ENCODE measurements at places on chromosomes 6 and 20.
A peak's percentile ranks its signal among the peaks of the same experiment; 100 is the strongest.

DNA sequence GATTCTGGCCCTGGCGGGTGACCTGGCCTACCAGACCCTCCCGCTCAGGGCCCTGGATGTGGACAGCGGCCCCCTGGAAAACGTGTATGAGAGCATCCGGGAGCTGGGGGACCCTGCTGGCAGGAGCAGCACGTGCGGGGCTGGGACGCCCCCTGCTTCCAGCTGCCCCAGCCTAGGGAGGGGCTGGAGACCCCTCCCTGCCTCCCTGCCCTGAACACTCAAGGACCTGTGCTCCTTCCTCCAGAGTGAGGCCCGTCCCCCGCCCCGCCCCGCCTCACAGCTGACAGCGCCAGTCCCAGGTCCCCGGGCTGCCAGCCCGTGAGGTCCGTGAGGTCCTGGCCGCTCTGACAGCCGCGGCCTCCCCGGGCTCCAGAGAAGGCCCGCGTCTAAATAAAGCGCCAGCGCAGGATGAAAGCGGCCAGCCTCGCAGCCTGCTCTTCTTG, 868 bp upstream of the SLC2A4RG start:
- DNase-seq, result no peak

DNA sequence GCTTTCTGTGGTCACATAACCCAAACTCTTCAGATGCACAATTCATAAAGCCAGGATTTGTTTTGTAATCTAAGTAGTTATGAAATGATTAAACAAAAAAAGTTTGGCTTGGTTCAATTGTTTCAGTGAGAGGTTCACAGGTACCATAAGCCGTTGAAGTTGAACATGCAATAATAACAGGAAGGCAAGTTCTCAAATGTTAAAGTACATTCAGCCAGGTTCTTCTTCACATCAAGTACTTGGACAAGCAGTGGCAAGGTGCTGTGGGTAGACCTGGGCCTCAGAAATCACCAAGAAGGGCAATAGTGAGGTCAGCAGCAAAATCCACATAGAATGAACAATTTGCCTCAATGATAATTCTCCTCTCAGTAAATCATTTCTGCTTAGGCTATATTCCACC, 175.5 kb downstream of the EPM2A start:
- no peak for DNase-seq

DNA sequence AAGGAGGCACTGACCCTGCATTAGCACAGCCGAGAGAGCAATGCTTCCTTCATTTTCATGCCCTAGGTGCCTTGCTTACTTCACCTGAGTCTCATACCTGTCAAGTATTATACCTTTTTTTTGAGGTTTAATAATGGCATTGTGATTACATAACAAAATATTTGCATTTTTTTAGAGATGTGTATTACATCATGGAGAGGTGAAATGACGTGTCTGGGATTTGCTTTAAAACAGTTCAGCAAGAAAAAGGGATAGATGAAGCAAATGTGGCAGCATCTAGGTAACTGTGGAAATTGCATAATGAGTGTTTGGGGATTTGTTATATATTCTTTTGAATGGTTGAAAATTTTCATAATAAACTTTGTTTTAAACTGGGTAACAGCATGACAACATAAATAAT, 48.9 kb downstream of the NKX2-2 start:
- no peak for DNase-seq

DNA sequence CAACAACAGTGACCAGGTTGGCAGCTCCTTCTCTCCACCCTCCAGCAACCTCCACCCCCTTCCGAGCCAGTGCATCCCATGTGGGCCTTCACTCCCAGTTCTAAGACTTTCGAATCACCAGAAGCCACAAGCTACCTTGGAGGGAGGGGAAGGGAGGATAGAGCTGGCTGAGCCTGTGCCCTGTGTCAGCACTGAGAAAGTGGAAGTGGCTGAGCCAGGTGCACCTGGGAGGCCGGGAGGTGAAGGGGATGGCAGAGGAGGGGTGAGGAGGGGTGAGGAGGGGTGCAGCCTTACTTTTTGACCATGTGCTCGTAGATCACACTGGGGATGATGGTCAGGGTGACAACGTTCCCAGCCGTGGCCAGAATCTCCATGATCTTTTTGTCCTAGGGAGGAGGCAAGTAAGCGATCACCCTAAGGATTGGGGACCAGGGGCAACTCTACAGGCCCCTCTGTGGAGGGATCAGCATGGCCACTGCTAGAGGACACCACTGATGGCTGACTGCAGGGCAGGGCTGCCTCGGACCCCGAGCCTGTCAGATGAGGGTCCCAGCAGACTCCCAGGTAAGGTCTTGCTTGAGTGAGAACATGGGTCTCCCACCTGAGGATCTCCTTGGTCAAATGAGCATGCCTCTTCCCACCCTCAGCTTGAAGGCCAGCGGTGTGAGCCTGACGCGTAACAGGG, 18.3 kb downstream of the SDCBP2 start:
- DNase-seq, result no peak

DNA sequence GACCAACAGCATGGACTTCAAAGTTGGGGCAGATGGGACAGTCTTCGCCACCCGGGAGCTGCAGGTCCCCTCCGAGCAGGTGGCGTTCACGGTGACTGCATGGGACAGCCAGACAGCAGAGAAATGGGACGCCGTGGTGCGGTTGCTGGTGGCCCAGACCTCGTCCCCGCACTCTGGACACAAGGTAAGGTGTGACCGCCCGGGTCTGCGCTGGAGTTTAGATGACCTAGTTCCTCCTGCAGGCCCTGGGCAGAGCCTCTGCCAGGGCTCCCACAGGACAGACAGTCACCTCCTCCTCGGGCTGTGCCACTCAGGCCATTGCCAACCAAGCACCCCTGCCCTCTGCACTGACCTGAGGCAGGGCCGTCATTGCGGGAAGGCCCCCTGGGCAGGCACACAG, 322.1 kb downstream of the TAF4 start:
- DNase-seq, result no peak

DNA sequence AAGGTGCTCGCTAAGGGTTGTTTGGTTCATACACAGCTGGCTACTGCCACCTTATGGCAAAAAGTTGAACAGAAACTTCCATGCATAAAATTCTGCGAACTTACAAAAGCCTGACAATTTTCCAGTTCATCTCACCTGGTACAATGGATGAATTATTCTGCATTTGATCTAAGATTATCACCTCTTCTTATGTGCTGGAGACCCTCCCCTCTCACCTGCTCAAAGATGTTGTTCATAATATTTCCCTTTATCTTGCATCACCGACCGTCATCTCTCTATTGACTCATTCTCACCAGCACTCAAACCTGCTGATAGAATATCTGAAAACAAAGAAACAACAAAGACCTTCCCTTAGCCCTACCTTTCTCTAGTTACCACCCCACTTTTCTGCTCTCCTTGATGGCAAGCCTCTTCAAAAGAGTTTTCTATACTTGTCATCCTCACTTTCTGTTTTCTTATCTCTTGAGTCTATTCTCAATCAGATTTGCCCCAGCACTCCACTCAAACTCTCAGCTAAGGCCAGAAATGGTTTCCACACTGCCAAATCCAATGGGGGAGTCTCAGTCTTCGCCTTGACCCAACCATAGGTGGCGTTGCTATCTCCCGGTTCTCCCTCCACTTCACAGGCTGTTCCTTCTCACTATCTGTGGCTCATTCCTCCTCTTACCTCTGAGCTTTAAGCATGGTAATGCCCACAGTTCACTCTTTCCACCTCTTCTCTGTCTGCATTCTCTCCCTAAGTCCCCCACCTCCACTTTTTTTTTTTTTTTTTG, 25.8 kb downstream of the SNRNP48 start:
- DNase-seq, result peak; percentile 11

- DNase-seq, result no peak
These were observed 13.3 kb upstream of the NHSL1 start for GRCh38 chr6:138512609-138513008.

GRCh38 chr6:29502181-29502580, 14.4 kb upstream of the MAS1L start:
- no peak for DNase-seq

- no peak for DNase-seq
These were observed at the start of gene RREB1 for GRCh38 chr6:7107578-7108195. TSS of gene RREB1 (plus strand) at chr6:7107961. CDS start at chr6:7181912, 73,951 bp downstream.

GRCh38 chr6:135183532-135184440, 2.7 kb downstream of the MYB start:
- DNase-seq, result no peak

- no peak for DNase-seq
These were observed 47.5 kb upstream of the NAA20 start for GRCh38 chr20:19969507-19970255.

DNA sequence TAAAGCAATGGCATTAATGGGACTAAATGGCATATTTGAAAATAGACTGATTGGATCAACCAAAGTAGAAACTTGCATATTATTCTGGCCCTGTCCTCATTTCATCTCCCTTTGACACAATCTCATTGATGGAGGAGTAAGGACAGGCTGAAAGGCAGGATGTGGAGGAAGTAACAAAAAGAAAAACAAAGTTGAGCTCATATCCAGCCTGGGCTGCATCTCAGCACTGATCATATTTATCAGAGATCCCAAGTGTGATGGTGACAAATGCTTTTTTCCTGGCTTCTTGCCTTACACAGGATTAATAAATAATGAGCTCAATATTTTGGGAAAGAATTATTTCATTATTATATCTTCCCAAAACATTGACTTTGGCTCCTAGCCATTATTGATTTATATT, 622.7 kb downstream of the CD109 start:
- DNase-seq, result no peak

DNA sequence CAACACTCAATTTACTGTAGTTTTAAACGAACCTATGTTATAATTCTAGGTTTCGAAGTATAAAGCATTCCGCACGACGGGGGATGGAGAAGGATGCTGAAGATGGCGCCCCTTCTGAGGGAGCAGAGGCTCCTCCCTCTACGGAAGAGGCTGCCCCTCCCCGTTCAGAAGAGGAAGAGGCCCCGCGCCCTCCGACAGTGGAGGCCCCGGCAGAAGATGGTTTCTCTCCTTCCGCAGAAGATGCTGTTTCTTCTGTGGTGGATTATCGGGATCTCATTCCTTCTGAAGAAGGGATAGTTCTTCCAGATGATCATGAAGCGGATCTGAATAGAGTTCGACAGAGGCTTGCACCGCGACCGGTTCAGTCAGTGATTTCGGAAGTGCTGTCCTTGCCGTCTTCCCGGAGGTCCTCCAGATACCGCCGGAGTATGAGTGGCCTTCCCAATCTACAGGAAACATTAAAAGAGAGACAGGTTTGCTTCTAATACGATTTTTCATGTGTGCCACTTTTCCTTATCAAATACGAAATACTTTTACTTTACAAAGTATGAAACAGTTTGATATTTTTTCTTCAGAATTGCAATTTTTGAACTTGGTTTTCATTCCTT, 7.7 kb downstream of the DNAH8 start:
- no peak for DNase-seq

DNA sequence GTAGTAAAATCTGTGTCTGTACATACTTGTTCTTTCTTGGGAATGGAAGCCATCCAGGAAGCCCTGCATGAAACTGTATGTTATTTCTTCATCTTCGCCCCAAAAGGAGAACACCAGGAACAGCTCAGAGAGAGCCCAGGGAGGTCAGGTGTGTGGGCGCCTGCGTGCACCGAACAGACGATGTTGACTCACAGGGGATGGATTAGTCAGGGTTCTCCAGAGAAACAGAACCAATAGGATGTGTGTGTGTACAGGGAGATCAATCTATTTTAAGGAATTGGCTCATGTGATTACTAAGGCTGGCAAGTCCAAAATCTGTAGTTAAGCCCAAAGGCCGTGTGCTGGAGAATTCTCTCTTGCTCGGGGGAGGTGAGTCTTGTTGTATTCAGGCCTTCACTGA, 45.7 kb downstream of the RNASET2 start:
- no peak for DNase-seq

DNA sequence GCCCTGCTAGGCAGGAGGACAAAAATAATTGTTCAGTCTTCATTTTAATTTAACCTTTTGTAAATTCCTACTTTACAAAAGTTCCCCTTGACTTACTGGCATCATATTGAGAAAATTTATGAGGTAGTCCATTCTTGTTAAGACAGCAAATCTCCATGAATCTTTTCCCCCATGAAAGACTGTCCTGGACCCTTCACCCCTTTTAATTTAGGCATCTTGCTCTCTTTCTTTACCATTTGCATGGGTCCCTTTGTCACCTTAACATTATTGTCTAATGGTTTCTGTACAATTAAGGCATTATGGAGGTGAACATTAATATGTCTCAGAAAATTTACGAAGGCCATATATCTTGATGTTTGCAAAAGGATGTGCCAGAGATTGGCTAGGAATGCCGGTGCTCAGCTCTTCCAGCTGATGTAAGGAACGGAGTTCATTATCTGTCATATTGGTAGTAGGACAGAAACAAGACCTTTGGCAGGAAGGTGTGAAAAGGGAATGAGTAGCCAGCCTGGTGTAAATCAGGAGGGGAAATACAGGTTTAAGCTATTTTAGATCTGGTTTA, 382.8 kb upstream of the TSHZ2 start:
- no peak for DNase-seq

- DNase-seq, result no peak
These were observed 1.7 kb downstream of the TULP4 start for GRCh38 chr6:158313989-158314388.

GRCh38 chr6:104409913-104410312, 449.8 kb downstream of the HACE1 start:
- no peak for DNase-seq

DNA sequence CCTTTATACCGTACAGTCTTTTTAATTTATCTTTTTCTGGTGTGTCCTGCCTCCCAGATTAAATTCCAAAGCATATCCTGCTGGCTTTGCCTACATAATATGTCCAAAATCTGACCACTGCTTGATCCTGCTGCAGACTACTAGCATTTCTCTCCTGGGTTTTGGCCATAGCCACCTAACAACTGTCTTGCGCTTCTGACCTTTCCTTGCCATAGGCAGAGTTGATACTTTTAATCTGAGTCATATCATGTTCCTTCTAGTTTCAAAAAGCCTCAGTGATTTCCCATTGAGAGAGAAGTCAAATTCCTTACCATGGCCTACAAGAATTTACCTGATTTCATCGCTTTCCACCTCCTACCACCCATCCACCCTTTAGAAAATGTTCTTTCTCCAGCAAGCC, 104.8 kb downstream of the BCKDHB start:
- no peak for DNase-seq

- DNase-seq, result peak; percentile 62
These were observed 475.3 kb upstream of the NRSN1 start for GRCh38 chr6:23650676-23651075.

DNA sequence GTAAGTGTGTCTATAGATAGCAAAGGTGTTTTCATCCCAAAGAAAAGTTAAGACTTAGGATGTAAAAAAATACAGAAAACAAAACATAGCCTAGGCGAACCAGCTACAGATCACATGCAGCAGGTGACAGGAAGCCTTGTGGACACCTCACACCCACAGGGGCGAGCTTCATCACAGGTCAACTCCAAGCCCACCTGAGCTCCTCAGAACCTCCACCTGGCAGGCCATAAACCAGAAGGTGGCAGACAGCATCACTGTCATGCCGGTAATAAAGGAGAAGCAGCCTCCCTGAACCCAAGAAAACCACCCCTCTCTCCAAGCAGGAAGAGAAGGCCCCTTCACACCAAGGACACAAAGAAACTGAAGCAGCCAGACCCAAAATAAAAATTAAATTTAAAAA, 1.0 kb downstream of the RALGAPA2 start:
- DNase-seq, result no peak

GRCh38 chr6:18062733-18063132, 59.7 kb downstream of the NHLRC1 start:
- no peak for DNase-seq

GRCh38 chr6:4049246-4049645, 29.7 kb downstream of the FAM217A start:
- DNase-seq, result no peak

GRCh38 chr20:37997516-37997915, 35.7 kb downstream of the TTI1 start:
- no peak for DNase-seq

- no peak for DNase-seq
These were observed 978 bp downstream of the HLA-A start for GRCh38 chr6:29943053-29943966.

- DNase-seq, result no peak
These were observed 70.4 kb downstream of the PLAGL1 start for GRCh38 chr6:143937668-143937970.
